ENCODE measurements at places on chromosomes 6 and 20.

GRCh38 chr6:5333658-5334057 lies 72.3 kb downstream of the FARS2 start:
- no peak for DNase-seq

GRCh38 chr6:56796196-56796532 lies 153.5 kb upstream of the DST start:
- no peak for DNase-seq

DNA sequence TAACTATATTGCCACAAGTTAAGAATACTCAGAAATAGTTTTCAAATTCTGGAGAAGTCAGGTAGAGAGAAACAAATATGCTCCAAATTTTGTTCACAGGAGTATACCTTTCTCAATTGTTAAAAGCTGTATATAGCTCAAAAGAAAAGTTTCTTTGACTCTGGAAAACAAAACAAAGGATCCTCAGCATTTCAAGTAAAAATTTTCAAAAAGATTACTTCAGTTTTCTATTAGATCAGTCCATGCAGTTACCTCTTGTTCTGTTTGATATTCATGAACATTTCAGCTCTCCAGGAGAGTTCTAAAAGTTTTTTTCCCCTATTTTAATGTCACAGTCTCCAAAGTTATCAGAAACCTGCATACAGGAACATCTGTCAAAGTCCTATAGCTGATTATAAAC lies 30.4 kb upstream of the ENTPD6 start:
- no peak for DNase-seq

DNA sequence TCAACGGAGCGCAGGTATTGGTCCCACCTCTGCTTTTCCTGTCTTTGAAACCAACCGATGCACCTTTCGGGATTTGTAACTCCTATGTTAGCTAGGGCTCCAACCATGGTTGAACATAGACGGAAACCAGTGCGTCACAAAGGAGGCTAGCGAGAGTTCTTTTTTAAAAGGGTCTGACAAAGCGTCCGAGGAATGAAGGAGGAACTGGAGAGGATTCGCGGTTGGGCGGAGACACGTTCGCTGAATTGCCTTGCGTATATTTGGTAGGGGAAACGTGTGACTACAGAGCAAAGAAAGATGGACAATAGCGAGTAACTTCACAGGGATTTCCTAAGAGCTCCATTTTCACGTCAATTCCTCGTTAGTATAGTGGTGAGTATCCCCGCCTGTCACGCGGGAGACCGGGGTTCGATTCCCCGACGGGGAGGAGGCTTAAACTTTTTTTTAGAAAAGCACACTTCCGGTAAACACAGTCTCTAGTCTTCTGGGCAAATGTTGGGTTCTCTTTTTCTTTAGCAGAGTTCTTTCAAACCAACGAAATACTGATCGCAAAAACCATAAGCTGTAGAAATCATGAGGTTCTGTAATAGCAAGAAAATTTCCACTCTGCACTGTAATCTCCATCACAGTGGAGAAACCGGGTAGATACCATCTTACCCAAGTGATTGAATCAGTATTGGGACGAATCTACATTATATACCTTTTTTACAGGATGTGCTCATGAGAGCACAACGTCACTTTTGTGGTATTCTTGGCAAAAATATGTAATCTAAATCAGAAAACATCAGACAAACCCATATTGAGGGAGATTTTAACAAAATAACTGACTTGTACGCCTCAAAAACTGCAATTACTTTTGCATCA lies 6.6 kb upstream of the ZNF184 start:
- peak; percentile 80 for DNase-seq

DNA sequence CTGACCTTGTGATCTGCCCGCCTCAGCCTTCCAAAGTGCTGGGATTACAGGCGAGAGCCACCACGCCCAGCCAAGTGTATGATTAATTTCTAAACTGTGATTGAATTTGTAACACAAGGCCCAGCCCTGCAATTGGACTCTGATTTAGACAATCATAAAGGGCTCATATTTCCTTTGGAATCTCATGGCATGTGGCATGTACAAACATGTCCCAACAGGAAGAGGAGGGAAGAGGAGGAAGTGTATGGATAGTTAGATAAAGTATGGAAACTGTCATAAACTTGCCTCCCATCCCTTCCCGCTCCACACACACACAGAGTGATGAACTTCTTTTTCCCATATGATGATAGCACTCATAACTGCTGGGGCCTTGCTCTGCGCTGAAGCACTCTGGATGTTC lies 27.2 kb upstream of the QKI start:
- DNase-seq = no peak

DNA sequence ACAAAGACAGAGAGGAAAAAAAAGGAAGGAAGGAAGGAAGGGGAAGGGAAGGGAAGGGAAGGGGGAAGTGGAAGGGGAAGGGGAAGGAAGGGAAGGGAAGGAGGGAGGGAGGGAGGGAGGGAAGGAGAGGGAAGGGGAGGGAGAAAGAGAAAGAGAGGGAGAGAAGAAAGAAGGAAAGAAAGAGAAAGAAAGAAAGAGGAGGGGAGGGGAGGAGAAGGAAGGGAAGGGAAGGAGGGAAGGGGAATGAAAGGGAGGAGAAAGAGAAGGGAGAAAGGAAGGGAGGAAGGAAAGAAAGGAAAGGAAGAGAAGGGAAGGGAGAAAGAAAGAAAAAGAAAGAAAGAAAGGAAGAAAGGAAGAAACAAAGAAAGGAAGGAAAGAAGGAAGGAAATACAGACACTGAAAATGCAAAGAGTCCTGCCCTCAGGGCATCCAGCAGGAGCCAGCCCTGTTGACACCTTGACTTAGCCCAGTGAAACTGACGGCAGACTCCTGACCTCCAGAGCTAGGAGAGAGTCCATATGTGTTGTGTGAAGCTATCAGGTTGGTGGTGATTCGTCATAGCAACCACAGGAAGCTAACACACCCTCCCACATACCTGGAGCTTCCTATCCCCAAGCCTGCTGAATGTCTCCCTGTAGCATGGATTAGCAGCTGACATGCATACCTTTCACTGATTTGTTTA lies 58.7 kb upstream of the SULF2 start:
- no peak for DNase-seq

Measured in activated effector memory CD4-positive, alpha-beta T cell treated with Interleukin-2 at 50 U/mL for 16 hours (primary cell).